ENCODE measurements at places on chromosomes 3 and 15.

- DNase-seq = no peak
Measured at GRCh38 chr15:69590201-69590710, 137.6 kb downstream of the RPLP1 start.

GRCh38 chr3:148940983-148941382 lies 50.4 kb upstream of the GYG1 start:
- no peak for DNase-seq

GRCh38 chr3:2511356-2511755 lies 412.7 kb downstream of the CNTN4 start:
- DNase-seq = no peak

DNA sequence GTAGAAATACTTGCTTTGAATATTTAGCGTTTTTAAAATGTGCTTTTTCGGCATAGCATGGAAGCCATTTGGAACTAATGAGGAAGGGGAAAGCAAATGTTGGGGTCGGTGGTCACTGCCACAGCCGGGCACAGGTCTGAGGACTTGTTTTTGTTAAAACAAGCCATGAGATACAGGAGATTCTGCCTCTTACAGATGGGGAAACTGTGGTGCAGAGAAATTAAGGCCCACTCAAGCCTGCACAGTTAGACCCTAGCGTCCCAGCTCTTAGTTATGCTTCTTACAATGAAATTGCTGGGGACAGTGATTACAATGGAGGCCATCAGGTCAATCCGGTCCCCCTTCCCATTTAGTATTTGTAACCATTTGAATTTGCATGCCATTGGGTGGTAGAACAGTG lies 2.5 kb upstream of the GPR171 start:
- no peak for DNase-seq

DNA sequence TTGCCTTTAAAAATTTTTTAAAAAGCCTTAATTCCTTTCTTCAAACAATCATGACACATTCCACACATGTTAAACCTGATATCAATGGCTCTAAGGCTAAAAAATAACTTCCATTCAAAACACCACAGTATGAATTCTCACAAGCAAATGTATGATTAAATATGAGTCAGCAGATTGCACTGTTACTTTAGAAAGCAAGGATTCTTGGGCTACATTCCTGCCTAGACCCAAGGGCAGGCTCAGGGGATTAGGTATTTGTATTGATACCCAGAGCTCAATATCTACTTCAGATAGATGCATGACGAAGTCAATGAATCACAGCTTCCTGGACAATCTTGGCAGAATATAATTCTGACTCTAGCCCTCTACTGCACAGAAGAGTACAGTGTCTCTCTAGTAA lies 65.7 kb downstream of the RARB start:
- DNase-seq = no peak

- DNase-seq = no peak
Measured at GRCh38 chr3:56620371-56620770, 62.7 kb downstream of the TASOR start.

- DNase-seq = no peak
Measured at GRCh38 chr15:73571346-73571745, 61.8 kb downstream of the NPTN start.

GRCh38 chr3:130692455-130692854 lies 54.2 kb downstream of the PIK3R4 start:
- DNase-seq = no peak

- no peak for DNase-seq
Measured at GRCh38 chr3:38541806-38542205, 45.7 kb downstream of the EXOG start.

DNA sequence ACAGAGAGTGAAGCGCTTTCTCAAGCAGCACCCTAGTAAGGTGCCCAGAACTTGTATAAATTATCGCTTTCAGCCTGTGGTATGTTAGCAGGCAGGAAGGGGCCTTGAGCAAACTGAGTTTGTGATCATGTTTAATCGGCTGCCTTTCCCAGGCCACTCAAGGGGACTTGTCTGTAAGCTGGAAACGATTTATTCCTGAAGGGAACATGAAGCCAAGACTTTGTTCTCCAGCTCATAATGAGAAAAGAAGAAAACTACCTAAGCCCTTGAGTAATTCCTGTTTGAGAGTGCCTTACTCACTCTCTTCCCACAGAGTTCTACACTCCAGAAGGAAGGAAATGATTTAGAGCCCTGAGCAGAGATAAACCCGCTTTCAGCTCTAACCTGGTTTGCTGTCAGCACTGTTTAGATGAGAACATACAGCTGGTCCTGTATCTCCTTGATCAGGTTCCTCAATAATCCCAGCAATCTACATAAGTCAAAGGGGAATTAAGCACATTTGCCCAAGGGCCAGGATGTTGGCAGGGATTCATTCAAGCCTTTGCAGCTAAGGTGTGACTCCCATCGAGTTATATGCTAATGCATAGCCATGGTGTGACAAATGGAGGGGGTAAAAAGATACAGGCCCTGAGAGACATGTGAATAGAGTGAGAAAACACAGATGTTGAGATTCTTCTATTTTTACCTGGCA lies 187.7 kb upstream of the SLC24A5 start:
- DNase-seq = no peak

GRCh38 chr3:57079474-57079831 lies 19.0 kb downstream of the SPATA12 start:
- DNase-seq = no peak

DNA sequence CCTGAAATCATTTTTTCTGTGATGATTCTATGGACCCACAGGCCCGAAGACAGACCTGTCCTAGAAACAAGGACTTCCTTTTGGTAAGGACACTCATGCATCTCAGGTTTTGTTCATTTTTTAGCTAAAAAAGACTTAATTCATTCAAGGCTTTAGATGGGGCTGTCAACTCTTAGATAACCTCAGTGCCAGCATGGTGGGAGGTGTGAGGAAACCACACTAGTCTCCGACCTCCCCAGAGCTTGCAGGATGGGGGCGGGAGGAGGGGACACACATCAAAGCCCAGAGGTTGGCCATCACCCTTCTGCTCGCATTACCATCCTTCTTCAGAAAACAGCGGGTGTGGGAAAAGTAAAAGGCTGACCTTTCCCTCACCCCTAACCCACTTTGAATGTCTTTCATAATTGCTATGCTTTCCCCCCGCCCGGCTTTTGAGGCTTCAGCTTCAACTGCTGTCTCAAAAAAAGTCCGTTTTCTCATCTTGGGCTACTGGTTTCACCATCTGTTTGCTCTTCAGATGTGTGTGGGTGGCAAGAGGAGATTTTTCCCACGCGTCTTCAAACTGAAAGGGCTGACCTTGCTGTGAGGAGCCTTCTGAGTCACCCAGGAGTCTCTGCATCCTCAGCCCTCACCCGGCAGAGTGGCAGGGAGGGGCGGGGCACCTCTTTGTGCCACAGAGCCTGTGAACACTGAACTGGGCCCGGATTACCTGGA lies 27.6 kb upstream of the CXCR6 start:
- DNase-seq = peak; percentile 96

DNA sequence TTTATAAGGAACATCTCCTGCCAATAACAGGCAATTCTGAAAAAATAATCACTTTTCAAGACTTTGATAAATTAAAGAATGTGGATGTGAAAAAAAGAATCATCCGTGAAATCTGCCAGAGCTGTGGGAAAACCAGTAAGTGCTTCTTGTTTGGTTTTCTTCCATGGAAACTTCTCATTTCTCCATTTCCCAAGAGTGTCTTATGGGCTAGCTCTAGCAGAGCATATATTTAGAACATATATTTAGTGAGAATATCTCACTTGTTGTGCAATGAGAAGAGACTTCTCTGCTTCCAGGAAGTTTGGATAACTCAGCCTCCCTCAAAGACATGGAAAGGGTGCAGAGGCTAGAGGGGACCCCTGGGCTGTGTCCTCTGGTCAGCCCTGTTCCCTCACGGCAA lies 49.9 kb downstream of the COL6A5 start:
- DNase-seq = peak; percentile 66

GRCh38 chr3:33419948-33420347 lies 20.3 kb downstream of the UBP1 start:
- DNase-seq = peak; percentile 90

GRCh38 chr3:105622169-105622568 lies 246.6 kb downstream of the CBLB start:
- peak; percentile 7 for DNase-seq

GRCh38 chr15:84654689-84655453 lies 788 bp upstream of the WDR73 start:
- DNase-seq = peak; percentile 78

DNA sequence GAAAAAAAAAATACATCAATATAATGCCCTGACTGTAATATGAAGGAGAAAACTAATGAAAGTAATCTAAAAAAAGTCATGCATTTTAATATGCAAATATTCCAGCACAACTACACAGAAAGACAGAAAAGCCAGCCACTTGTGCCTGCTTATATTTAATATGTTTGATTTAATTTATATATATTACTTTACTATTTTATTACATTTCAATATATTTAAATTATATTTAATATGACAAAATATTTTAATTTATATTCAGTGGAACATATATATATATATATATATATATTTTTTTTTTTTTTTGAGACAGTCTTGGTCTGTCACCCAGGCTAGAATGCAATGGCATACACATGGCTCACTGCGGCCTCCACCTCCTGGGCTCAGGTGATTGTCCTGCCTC lies 14.1 kb upstream of the SAMD7 start:
- DNase-seq = no peak

DNA sequence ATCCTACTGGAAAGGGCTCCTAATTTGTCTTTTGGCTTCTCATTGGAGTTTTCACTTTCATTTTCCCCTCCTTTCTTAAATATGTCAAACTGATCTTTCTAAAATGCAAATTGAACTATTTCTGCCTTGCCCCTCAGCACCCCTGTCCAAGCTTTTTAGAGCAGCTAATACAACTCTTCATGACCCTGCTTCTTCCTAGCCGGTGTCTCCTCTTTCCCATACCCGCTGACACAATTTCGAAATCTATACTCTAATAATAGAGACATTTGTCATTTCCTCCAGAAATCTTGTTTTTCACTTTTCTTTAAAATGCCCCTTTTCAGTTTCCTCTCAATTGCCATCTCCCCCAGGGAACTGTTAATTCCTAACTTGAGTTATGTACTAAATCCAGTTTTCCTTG lies 2.9 kb upstream of the EPHA3 start:
- DNase-seq = peak; percentile 3

GRCh38 chr15:80619680-80620079 lies 75.4 kb upstream of the ABHD17C start:
- no peak for DNase-seq

- no peak for DNase-seq
Measured at GRCh38 chr15:51904421-51904820, 67.2 kb downstream of the LEO1 start.

DNA sequence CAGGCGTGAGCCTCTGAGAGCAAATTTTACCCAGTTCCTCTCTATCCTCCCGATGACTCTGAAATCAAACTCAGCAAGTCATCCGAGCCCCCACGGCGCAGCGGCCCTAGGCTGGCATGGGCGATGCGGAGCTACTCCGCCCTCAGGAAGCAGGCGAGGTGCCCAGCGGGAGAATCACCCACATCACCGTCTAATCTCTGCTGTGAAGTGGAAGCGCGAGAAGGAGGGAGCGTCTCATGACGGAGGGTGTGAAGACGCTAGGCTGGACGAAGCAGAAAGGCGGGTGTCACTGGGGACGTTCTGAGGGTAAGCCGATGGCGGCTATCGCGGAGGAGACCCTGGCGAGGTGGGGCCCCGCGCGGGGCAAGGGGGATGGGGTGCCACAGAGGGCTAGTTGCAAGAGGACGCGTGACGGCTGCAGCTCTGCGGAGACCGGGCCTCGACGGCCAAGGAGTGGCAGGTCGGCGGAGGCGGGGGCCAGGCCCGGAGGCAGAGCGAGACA lies 9.1 kb upstream of the GNAI2 start:
- peak; percentile 30 for DNase-seq

DNA sequence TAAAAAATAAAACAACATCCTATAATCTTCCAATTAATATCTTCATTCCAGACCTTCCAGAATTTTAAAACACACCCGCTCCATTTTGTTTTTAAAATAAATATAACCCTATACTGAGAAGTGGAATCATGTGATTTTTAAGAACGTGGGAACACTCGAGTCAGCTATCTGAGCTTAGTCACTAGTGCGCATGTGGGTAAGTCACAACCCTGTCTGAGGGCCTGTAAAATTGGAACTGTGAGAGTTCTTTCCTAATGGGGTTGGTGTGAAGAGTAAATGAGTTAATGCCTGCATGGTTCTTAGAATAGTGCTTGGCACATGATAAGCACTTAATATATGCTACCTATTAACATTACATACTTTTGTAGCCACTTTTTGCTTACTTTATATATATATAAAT lies 19.9 kb upstream of the POLR2M start:
- DNase-seq = no peak

DNA sequence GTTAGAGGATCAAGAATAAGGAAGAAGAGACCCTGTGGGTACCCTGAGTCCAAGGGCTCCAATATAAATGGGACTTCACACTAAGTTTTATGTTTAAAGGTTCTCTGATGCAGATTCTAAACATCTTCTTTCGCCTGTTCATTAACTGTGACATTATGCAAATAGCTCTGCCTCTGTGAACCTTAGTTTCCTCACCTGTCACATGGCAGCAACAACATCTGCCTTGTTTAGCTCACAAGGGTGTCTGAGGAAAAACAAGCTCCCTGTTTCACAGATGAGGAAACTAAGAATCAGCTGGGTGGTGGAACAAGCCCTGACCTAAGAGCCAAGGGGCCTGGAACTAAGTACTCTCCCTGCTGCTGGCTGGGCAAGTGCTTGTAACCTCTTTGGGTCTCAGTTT lies 40.8 kb downstream of the GOLGA6L1 start:
- DNase-seq = no peak

DNA sequence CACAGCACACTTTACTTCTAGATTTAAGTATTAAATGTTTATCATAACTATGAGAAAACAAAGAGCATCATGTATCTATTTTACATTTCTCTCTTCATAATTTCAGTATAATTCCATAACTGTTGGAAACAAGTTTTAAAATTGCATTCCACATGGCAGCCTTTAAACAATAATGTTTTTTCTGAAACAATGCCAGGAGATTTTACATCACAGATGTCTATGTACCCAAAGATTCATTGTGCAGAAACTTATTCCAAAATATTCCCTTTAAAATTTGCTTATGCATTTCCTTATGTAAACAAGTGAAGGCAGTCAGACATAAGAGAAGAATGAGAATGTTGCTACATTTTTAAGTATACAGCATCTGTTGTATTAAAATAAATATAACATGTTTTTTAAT lies 324.9 kb upstream of the COL8A1 start:
- DNase-seq = no peak
